ENCODE measurements at places on chromosomes 3 and 15. TPM values are rescaled to one million over a fixed set of nuclear protein-coding genes. Genes with fewer than 3 reads are reported as not detected.

Gene DLEC1
- 0.42 TPM for total RNA-seq

Gene ALDH1A2
- 36.0 TPM for total RNA-seq

Gene CA12
- total RNA-seq, result 5.8 TPM

Gene KCNH8
- total RNA-seq, result 1.5 TPM

Gene MUSTN1
- 2.9 TPM for total RNA-seq

Gene AGTR1
- total RNA-seq, result 8.1 TPM

Gene ALDH1L1
- 11.5 TPM for total RNA-seq

Gene CMTM8
- total RNA-seq, result 1.6 TPM

Gene PIK3R4
- 36.1 TPM for total RNA-seq

Gene ZPLD1
- 0.16 TPM for total RNA-seq

Gene PPM1L
- total RNA-seq, result 24.2 TPM

Gene CELSR3
- 0.79 TPM for total RNA-seq

Gene PRSS50
- total RNA-seq, result 0.26 TPM

Gene XYLB
- 8.1 TPM for total RNA-seq

Gene HTR3E
- not detected for total RNA-seq

Gene ERC2
- 3.0 TPM for total RNA-seq
